ENCODE measurements at places on chromosomes 11 and 22.

- DNase-seq: no peak
Observed at GRCh38 chr22:19984201-19984753, 32.3 kb downstream of the ARVCF start.

- DNase-seq: no peak
Observed at GRCh38 chr22:18070556-18071306, 7.1 kb upstream of the PEX26 start.

DNA sequence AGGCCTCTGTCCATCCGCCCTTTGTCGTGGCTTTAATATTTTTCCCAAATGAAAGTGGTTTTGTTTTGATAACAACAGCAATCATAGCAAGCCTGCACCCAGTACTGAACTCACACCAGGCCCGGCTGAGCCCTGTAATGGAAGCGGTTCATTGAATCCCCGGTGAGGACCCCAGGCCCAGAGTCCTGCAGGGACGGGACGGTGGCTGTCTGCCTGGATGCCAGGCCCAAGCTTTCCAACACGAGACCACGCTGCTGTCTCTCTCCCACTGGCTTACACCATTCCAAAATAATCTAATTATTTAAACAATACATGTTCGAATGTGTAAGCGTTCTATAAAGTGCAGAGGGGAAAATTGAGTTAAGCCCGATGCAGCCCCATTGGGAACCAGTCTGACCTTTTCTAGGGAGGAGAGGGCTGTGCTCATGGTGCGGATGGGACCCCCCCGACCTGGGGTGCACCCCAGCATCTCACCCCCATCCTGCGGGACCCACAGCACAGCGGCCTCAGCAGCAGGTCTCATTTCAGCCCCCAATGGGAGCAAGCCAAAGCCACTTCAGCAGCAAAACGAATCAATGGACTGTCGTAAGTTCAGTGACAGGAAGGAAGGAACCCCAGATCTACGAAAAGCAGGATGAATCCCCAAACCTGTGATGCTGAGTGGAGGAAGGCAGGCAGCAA lies 1046.9 kb downstream of the BRD1 start:
- no peak for DNase-seq

- DNase-seq: no peak
Observed at GRCh38 chr11:114317787-114318137, 21.6 kb downstream of the NNMT start.

DNA sequence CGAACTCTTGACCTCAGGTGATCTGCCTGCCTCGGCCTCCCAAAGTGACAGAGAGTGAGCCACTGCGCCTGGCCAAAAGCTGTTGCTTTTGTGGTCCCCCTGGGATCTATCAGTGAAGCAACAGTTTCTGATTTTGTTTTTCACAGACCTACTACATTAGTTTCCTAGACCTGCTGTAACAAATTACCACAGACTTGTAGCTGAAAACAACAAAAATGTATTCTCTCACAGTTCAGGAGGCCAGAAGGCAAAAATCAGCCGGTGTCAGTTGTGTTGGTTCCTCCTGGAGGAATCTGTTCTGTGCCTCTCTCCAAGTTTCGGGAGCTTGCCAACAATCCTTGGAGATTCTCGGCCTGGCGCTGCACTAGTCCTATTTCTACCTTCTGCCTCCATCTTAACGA lies 8.5 kb upstream of the SLC35C1 start:
- no peak for DNase-seq

- no peak for DNase-seq
Observed at GRCh38 chr11:96228473-96228891, 114.5 kb downstream of the MAML2 start.

DNA sequence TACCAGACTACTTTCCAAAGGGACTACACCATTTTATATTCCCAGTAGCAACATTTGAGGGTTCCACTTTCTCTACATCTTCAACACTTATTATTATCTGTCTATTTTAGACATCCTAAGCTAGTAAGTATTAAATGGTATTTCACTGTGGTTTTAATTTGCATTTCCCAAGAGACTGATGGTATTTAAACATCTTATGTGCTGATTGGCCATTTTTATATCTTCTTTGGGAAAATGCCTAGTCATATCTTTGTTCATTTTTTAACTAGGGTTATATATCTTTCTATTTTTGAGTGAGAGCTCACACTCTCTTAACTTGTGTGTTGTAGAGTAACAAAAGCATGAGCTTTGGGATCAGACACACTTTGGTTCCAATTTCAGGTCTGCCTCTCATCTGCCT lies 73.7 kb downstream of the PRCP start:
- DNase-seq: no peak

GRCh38 chr11:75827562-75827961 lies 12.6 kb downstream of the UVRAG start:
- no peak for DNase-seq

- no peak for DNase-seq
Observed at GRCh38 chr11:32704261-32704660, 90.2 kb downstream of the CCDC73 start.

DNA sequence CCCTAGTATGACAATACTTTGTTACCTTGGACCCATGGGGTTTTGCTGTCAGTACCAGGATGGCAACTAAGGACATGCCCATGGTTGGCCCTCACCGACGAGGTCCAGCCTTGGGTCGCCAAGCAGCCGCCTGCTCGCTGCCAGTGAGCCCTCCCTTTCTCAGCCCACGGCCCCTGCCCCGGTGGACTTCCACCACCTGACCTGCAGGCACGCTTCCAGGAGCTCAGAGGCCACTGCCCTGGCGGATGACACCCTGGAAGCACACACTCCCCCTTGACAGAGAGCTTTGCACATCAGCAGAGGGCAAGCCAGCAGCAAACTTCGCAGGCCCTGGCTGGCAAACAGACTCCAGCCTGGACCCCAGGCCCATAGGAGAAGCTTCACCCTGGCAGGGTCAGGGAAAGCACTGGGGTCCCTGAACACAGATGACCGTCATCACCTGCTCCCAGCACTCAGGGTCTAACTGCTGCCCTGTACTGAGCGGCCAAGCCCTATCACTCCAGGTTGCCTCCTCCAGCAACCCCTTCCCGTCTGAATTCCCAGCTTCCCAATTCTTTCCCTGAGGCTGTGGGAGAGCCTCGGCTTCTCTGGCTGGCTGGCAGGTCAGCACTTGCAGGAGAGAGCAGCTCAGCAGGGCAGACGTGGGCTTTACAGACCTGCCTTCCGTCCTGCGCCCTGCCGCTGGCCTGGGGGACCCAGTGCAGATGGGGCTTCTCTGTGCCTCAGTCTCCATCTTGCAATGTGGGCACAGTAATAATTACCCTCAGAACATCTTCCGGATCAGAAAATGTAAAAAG lies 2.7 kb upstream of the PPARA start:
- no peak for DNase-seq

GRCh38 chr11:59283825-59284772 lies 71.4 kb upstream of the MPEG1 start:
- peak; percentile 64 for DNase-seq

DNA sequence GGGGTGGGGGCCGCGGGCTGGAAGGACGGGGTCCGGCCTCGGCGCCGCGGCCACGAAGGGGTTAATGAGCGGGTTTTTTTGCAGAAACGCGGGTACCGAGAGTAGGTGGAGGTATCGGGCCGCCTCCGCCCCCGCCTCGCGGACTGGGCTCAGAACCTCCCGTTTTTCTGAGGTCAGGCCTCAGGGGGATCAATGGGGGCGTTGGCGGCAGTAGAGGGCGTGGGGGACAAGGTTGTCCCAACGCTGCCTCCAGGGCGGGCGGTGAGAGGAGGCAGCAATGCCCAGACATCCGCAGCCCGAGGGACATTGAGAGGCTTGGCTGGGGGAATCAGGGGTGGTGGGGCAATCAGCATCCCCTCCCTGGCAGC lies 34.8 kb upstream of the PRODH start:
- no peak for DNase-seq

DNA sequence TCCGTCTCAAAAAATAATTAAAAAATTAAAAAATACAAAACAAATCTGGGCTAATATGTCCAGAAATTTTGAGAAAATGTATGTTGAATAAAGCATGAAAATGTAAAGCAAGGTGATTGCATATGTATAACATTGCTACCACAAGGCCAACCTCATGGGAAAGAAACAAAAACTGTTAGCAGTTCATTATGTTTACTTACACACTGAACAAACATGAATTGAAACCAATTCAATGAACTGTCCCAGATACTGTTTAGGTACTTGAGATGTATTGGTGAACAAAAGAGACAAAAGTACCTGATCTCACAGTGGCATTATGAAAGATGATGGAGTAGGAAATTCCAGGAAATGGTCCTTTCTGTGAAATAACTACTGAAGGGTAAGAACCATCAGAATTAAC lies 43.8 kb upstream of the IGLL5 start:
- no peak for DNase-seq

DNA sequence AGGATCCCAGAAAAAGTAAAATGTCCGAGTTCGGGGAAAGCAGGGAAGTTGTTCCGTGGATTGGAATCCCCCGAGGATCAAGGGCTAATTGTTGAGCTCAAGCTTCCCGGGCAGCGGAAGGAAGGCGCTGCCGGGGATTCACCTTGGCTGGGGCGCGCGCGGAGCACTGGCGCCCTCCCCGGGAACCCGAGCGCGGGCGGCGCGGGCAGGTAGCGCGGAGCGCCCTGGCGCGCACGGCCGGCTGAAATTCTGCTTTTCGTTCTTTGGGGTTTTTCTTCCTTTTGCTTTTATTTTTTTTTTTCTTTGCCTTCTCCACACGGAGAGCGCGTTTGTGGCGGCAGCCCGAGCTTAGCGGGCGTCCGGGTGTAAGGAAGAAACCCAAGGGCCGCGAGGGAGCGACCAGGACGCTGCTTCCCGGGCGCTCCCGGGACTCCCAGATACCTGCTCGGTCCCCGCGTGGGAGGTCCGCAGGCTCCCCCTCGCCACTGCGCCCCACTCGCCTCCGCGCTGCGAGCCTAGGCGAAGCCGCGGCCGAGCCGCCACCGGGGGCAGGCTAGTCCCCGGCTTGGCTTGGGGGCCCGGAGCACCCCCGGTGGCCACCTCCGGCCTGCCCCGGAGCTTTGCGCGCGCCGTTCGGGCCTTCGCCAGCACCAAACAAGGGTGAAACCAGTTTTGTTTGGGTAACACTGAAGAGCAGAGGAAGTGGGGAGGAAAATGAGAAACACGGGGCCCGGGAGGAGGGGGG lies 4.8 kb upstream of the IGF2 start:
- DNase-seq: no peak

DNA sequence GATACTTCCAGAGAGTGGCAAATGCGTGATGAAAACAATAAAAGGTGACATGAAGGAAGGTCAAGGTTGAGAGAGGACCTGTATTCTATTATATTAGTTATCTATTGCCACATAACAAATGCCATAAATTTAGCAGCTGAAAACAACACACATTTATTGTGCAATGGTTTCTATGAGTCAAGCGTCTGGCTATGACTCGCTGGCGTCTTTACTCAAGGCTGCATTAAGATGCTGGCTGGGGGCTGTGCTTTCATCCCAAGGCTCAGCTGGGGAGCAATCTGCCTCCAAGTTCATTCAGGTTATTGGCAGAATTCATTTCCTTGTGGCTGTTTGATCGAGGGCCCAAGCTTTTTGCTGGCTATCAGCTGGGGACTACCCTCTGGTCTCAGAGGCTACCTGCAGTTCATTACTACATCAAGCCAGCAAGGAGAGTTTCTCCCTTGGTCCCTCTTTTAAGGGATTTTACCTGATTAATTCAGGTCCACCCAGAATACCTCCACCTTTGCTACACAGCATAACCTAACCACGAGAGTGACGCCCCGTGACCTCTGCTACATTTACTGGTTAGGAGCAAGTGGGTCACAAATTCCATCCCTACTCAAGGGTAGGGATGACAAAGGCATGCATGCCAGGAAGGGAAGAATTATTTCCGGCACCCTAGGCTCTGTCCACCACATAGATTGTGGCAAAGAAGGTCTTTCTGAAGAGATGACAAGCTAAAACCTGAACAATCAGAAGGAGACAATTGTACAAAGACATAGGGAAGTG lies 549.1 kb downstream of the MN1 start:
- DNase-seq: no peak

DNA sequence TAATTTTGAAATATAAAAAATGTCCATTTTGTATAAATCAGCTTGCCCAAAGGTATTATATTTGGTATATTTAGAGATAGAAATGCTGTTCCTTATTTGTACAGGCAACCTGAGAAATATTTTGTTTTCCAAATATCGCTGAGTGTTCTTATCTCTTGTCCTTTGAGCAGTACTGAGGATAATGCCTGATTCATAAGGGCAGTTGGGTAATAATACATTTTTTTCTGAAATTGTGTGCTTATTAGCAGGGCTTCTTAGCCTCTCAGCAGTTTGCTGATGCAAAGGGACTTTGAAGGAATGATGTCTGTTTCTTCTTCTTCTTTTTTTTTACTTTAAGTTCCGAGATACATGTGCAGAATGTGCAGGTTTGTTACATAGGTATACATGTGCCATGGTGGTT lies 69.1 kb downstream of the LDLRAD3 start:
- no peak for DNase-seq

- DNase-seq: no peak
Observed at GRCh38 chr22:42794551-42795510, 62.2 kb downstream of the ARFGAP3 start.

DNA sequence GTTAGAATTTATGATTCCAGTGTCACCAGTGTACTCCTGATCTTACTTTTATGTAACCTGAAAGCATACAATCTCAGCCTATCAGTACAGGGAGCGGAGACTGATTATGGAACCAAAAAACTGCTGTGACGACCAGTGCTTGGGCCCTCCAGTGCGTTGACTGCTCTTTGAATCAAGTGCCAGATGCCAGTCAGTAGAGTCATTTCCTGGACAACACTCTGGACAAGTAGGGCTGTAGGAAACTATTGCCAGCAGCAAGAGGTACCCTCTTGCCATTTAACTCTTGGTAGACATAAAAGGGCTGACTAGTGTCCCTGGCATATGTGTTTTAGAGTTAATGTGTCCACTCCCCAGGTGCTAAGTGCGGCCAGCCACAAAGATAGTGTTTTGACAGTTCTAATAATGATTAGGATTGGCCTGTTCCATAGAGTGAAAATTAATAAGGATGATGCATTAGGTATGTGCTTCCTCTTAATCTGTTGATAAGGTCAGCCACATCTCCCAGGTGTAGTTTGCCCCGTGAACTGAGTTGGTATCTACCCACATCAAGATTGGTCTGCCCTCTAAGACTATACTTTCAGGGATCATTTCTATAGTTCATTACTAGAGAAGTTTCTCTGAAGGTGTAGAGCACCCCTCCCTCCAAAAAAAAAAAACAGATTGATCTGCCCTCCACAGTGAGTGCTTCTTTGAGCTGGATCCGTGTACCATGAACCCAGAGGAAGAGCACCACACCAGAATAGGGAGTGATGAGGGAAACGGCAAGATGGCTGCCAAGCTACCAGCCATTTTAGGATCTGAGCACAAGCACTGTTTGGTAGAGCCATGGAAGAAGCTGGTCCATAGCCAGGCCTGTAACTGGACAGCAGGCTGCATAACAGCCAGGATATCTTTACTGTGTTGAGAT lies 20.7 kb upstream of the AIFM3 start:
- DNase-seq: no peak

GRCh38 chr11:26023057-26023456 lies 308.9 kb upstream of the ANO3 start:
- DNase-seq: no peak

DNA sequence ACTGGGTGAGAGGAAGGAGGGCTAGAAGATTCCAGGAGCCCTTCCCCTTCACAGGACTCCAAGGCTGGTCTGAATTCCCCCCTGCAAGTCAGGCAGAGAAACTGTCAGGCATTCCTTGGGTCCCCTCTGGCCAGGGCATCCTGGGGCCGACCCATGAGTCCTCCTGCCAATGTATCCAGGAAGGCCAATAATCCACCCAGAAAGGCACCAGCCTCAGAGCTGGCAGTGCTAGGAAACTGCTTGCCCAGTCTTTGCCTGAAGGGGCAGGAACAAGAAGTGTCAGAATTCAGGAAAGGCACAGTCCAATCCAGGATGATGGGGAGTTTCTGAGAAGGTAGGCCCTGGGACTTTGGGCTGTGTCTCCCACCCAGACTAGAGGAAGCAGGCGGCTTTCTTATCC lies 41.0 kb downstream of the BUD13 start:
- no peak for DNase-seq
